ENCODE measurements at places on chromosomes 7 and 10.

DNA sequence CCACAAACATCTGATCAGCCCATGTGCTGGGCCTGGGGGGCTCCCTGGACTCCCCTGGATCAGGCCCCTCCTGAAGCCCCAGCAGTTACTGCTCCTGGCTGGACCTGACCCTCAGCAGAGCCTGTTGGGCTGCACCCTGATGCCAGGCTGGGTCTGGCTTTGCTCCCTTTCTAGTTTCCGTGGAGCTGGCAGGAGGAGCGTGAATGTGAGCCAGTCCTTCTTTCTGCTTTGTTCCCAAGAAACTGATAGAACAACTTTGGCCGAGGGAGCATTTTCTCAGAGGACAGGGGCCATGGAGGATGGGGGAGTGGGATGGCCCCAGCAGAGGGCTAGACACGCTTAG, 128.2 kb downstream of the NEURL1 start:
- no peak for DNase-seq

DNA sequence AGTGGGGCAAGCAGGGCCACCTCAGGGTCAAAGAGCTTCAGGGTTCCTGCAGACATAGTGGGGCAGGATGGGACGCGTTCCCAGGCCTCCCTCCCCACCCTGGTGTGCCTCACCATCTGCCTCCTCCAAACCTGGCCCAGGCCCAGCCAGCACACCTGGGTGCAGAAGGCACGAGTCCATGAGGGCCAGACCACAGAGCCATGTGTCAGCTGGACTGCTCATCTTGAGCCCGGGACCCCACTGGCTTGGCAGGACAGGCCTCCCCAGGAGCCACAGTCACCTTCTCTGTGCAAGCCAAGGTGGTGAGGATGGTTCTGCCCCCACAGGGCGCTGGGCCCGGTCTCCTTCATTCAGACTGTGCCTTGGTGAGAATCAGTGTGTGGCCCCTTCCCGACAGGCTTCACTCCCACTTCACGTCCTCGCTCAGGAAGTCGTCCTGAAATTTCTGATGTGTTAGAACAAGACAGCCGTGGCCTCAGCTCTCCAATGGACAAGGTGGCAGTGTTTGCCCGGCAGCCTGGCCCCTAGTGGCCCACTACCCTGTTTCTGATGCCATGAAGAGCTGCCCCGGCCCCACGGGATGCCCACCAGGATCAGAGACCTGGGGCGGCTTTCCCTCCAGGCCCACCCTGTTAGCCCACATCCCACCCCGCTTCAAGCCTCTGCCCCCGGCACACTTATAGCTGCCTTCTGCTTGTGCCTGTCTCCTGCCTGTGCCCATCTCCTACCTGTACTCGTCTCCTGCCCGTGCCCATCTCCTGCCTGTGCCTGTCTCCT, 59.6 kb upstream of the EBF3 start:
- no peak for DNase-seq

- DNase-seq = no peak
These were observed 30.5 kb downstream of the GNAI1 start for GRCh38 chr7:80165177-80165576.

DNA sequence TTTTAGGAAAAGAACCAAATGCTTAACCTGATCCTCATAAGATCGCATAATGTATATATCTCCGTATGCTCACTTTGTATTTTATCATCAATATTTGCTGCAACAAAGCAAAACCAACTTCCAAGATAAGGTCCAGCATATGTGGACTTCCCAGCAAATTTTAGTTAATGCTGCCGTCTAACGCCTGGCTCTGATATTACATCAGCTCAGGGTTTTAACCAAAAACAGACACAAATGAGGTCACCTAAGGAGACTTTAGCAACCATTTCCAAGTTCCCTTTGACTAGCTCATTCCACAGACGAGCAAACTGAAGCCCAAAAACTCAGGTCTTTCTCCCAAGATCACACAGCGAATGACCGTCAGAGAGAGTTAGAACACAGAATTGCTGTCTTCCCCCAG, 59.4 kb upstream of the UCN3 start:
- no peak for DNase-seq

- no peak for DNase-seq
These were observed 604.5 kb upstream of the STEAP1 start for GRCh38 chr7:89549768-89550167.

GRCh38 chr10:63058236-63058635, 74.9 kb upstream of the NRBF2 start:
- DNase-seq = no peak

GRCh38 chr10:49323171-49323895, 24.4 kb downstream of the C10orf71 start:
- no peak for DNase-seq

DNA sequence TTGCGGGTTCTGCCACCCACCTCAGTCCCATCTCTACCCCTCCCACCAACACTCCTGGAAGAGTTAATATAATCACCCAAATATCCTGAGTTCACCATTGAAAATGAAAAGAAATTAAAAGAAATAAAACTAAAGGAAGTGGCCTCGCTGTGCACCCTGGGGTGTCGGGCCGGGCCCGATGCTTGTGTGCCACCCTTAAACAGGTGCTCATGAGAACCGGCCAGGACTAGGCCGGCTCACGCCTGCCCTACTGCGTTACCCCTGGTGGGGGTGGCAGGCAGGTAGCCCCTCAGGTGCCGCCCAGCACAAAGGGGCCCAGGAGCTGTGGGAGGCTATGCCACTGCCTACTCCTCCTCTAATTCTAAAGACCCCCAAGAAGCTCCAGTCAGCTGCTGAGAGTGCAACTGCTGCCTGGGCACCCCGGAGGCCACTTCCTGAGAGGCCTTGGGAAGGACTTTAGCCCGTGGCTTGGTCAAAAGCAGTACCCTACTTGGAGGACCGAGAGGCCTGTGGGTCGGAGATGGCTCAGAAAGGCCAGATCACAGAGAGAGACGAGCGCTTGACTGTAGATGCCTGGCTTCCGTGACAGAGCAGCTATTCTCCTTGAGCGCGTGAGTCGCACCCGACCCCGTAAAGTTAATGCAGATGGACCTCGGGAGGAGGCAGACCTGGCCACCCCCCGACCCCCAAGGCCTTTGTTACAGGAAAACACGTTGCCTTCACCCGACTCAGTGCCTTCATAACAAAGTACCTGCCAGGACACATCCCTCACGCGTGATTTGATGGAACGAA, 51.0 kb upstream of the PPP2R2D start:
- DNase-seq = no peak

GRCh38 chr10:44198780-44199097, 186.2 kb downstream of the CXCL12 start:
- no peak for DNase-seq

DNA sequence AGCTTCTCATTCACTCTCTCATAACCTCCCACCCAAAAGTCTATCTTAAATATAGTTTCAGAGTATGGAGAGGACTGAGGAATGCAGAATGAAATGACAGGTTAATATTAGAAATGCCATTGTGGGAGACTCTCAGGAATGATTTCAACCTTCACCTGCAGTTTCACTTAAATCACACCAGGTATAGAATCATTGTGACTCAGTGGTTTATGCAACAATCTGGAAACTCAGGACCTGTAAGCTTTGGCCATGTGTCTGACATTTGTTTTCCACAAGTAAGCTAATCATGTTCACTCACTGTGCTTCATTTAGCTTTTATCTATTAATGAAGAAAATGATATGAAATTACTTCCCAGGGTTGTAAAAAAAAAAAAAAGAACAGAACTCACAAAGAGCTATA, 8.7 kb upstream of the PTPN12 start:
- DNase-seq = no peak

DNA sequence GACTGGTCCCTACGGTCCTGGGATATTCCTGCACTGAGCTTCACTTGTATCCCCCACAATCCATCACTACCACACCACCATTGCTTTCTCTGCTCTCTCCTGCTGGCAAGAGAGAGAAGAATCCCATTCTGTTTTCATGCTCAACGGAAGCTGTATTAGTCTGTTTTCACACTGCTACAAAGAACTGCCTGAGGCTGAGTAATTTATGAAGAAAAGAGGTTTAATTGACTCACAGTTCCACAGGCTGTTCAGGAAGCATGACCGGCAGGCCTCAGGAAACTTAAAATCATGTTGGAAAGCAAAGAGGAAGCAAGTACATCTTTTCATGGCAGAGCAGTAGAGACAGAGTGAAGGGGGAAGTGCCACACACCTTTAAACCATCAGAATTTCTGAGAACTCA, 260.4 kb upstream of the LYZL1 start:
- DNase-seq = no peak

DNA sequence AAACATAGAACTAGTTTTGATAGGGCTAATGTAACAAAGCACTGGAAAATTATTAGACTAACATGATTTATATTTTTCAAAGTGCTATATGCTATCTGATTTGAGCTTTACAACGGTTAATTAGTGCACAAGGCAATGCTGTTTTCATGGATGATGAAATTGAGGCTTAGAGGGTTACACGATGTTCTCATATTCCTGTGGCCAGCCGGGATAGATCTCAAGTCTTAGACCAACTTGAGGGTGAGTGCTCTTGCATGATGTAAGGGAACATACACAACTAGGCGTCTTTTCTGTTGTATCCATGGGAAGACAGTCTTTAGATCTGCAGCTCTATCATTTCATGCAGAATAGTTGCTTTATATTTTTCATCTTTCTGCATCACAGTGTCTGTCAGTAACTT, 4.1 kb downstream of the PRPF18 start:
- DNase-seq = no peak

- no peak for DNase-seq
These were observed 43.2 kb upstream of the FAM133B start for GRCh38 chr7:92633211-92633906.
